Osteoblast (primary cell): ENCODE measurements at places on chromosomes 3 and 15. TPM values are rescaled to one million over a fixed set of nuclear protein-coding genes. Genes with fewer than 3 reads are reported as not detected.

Gene LIPC
- 1.1 and 2.7 TPM in 2 replicates for total RNA-seq

Gene WDR49
- under 0.01 TPM in 1 of 2 replicates, not detected in the other for total RNA-seq

Gene SAMMSON
- total RNA-seq, result not detected in 2 replicates

- no peaks in the 10 kb centered on the region for H3K36me3 ChIP-seq
- no peak overlapping the region for H3K27ac ChIP-seq
- peaks cover 11% of the 10 kb centered on the region for H3K4me1 ChIP-seq
- DNase-seq, result no peak
- no peaks in the 10 kb centered on the region for H3K27me3 ChIP-seq
Measured at GRCh38 chr15:59598461-59598860, 13.1 kb upstream of the GCNT3 start.

Gene TFDP2
- total RNA-seq, result 41.6 and 146 TPM in 2 replicates

DNA sequence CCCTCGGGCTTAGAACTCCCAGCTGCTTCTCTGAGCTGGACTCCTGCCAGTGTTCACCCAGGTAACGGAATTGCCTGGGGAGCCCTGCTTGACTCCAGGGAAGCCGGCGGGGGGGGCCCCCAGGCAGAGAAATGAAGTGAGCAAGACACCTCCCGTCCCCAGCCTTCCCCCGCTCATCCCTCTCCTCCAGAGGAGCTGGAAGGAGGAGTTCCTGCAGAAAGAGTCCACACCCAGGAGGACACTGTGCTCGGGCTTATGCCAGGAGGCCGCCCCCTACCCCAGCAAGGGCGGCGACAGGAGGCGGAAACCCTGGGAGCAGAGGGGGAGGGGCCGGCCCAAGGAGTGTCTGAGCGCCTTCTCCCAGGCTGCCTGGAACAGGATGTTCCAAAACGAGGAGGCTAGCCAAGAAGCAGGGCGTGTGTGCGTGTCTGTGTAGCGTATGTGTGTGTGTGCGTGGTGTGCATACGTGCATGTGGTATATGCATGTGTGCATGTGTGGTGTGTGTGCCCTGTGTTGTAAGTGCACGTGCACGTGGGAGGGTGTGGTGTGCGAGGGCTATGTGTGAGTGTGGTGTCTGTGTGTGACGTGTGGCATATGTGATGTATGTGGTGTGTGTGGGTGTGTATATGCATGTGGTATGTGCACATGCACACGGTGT lies 511.3 kb downstream of the SHQ1 start:
- H3K4me1 ChIP-seq, result peaks cover 12% of the 10 kb centered on the region
- no peak overlapping the region for H3K27ac ChIP-seq
- no peak for DNase-seq
- H3K36me3 ChIP-seq, result no peaks in the 10 kb centered on the region
- peaks cover 12% of the 10 kb centered on the region for H3K27me3 ChIP-seq

GRCh38 chr15:69107025-69107620 lies 53.3 kb upstream of the GLCE start:
- no peak overlapping the region for H3K4me3 ChIP-seq
- peaks cover 69% of the 10 kb centered on the region for H3K27me3 ChIP-seq
- no peak overlapping the region for H3K27ac ChIP-seq
- DNase-seq, result no peak
- no peaks in the 10 kb centered on the region for H3K36me3 ChIP-seq
- H3K4me1 ChIP-seq, result no peaks in the 10 kb centered on the region

GRCh38 chr3:63047068-63047467 lies 171.9 kb upstream of the CADPS start:
- no peak for DNase-seq
- H3K4me1 ChIP-seq, result no peaks in the 10 kb centered on the region
- no peaks in the 10 kb centered on the region for H3K27me3 ChIP-seq
- no peaks in the 10 kb centered on the region for H3K36me3 ChIP-seq
- no peak overlapping the region for H3K27ac ChIP-seq
- no peak overlapping the region for H3K4me3 ChIP-seq

GRCh38 chr3:31948280-31948679 lies 32.8 kb downstream of the OSBPL10 start:
- DNase-seq, result no peak
- peaks cover 5% of the 10 kb centered on the region for H3K4me1 ChIP-seq
- H3K27ac ChIP-seq, result no peak overlapping the region
- no peak overlapping the region for H3K4me3 ChIP-seq

GRCh38 chr3:195068084-195069080 lies 202.6 kb downstream of the XXYLT1 start:
- no peaks in the 10 kb centered on the region for H3K27me3 ChIP-seq
- H3K4me3 ChIP-seq, result no peak overlapping the region
- H3K36me3 ChIP-seq, result no peaks in the 10 kb centered on the region
- no peak overlapping the region for H3K27ac ChIP-seq
- peak; percentile 86 for DNase-seq

DNA sequence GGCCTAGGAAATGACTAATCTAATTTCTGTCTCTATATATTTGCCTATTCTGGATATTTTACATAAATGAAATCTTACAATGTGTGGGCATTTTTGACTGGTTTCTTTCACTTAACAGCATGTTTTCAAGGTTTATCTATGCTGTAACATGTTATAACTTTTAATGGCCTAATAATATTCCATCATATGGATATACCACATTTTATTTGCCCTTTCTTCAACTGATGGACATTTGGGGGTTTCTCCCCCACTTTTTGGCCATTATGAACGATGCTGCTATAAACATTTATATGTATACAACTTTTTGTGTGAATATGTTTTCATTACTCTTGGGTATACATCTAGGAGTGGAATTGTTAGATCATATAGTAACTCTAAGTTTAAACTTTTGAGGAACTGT lies 357.3 kb upstream of the ADAMTS9 start:
- no peaks in the 10 kb centered on the region for H3K36me3 ChIP-seq
- H3K27ac ChIP-seq, result no peak overlapping the region
- H3K4me3 ChIP-seq, result no peak overlapping the region
- H3K27me3 ChIP-seq, result no peaks in the 10 kb centered on the region
- no peaks in the 10 kb centered on the region for H3K4me1 ChIP-seq

GRCh38 chr15:97182581-97182980 lies 777.9 kb upstream of the ARRDC4 start:
- no peaks in the 10 kb centered on the region for H3K36me3 ChIP-seq
- H3K27me3 ChIP-seq, result no peaks in the 10 kb centered on the region
- no peak for DNase-seq
- no peak overlapping the region for H3K4me3 ChIP-seq
- no peak overlapping the region for H3K27ac ChIP-seq
- H3K4me1 ChIP-seq, result no peaks in the 10 kb centered on the region

Gene QARS1
- total RNA-seq, result 360 and 416 TPM in 2 replicates

Gene SLC2A2
- total RNA-seq, result not detected in 2 replicates

DNA sequence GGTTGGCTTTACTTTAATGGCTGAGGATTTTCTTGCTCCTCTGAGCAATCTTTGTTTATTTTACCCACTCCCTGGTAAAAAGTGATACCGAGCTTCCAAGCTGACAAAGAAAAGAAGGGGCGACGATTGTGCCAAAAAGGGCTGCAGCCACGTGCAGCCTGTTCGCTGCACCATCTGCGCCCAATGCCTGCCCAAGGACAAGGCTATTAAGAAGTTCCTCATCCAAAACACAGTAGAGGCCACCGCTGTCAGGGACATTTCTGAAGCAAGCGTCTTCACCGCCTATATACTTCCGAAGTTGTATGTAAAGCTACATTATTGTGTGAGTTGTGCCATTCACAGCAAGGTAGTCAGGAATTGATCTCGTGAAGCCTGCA lies 4.4 kb downstream of the ARHGAP31 start:
- H3K4me1 ChIP-seq, result peaks cover 41% of the 10 kb centered on the region
- no peak for DNase-seq
- peaks cover 34% of the 10 kb centered on the region for H3K36me3 ChIP-seq
- no peak overlapping the region for H3K4me3 ChIP-seq

DNA sequence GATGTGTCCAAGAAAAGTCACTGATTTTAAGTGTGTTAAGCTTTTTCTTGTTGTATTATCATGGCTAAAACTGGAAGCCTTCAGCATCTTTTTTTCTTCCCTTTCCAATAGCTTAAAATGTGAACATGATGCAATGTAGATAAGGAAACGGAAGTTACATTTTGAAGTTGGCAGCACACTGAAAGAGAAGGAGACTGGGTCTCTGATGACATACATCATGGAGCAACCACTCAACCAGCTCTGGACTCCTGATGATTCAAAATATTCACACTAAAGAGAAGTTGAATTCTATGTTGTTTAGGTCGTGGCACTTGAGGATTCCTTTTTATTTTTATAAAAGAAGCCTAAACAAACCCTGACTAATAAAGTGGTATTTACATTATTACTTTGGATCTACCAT lies 488.3 kb upstream of the ALCAM start:
- peaks cover 20% of the 10 kb centered on the region for H3K4me1 ChIP-seq
- H3K36me3 ChIP-seq, result no peaks in the 10 kb centered on the region
- H3K27me3 ChIP-seq, result no peaks in the 10 kb centered on the region
- peak overlapping the region; percentile 39 for H3K27ac ChIP-seq

- H3K27ac ChIP-seq, result no peak overlapping the region
- peaks cover 15% of the 10 kb centered on the region for H3K27me3 ChIP-seq
- peak; percentile 72 for DNase-seq
- no peaks in the 10 kb centered on the region for H3K36me3 ChIP-seq
- peak overlapping the region; percentile 71 for H3K4me3 ChIP-seq
Measured at GRCh38 chr15:69299451-69299886, 757 bp downstream of the PAQR5 start.

Gene CPLX3
- total RNA-seq, result not detected in 2 replicates

Gene CCR8
- not detected in 2 replicates for total RNA-seq

DNA sequence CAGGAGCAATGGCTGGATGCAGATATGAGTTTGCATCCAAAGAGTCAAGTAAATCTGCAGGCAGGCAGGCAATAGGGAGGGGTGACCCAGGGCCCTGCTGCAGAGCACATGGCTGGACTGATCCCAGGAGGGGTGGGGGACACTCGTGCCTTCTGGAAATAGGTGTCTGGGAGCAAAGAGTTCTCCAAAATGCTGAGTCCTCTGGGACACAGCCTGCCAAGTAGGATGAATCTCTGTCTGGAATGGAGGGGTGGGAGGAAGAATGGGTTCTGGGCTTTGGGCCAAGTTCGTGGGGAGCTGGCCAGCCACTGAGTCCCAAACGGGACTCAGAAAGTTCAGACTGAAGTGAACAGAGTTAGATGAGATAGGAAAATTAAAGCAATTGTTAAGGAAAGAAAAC lies 214.5 kb downstream of the MTHFS start:
- H3K4me3 ChIP-seq, result peak overlapping the region; percentile 57
- H3K27ac ChIP-seq, result peak overlapping the region; percentile 83
- H3K36me3 ChIP-seq, result no peaks in the 10 kb centered on the region
- no peaks in the 10 kb centered on the region for H3K27me3 ChIP-seq
- peak; percentile 86 for DNase-seq

DNA sequence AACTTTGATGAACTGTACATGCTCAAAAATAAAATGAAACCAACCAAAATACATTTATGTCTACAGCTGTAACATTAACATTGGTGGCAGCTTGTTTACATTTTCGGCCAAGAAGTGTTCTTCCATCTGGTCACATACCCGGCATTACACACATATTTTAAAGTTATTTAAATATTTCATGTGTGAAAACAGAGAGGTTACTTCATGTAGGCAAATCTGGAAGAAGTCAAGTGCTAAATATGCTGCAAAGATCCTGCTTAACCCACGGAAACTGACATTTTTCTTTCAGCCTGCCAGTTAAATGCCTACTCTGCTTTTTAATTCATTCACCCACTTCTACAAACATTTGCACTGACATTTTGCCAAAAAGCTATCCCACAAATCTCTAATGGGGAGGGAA lies 69.7 kb downstream of the MB21D2 start:
- H3K27ac ChIP-seq, result peak overlapping the region; percentile 47
- H3K4me1 ChIP-seq, result peaks cover 48% of the 10 kb centered on the region
- no peak for DNase-seq
- H3K4me3 ChIP-seq, result no peak overlapping the region
- H3K27me3 ChIP-seq, result no peaks in the 10 kb centered on the region
- no peaks in the 10 kb centered on the region for H3K36me3 ChIP-seq

Gene ADAMTS17
- total RNA-seq, result under 0.01 and 0.29 TPM in 2 replicates

Gene RASA2
- total RNA-seq, result 20.0 and 21.7 TPM in 2 replicates

DNA sequence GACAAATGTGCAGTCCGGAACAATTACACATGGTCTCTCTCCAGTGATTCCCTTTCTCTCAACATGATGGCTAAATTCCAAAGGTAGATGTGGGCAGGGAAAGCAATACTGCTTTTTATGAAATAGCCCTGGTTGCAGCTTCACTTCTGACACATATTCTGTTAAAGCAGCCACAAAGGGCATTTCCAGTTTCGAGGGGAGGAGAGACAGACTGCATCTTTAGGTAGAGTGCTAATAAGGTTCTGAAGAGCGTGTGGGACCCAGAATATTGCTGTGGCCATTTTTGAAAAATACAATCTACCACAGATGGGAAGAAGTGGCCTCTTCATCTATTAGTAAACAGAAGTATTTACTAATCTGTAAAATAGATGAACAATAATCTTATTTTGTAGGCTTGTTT lies 139.3 kb upstream of the PEX5L start:
- no peak overlapping the region for H3K27ac ChIP-seq
- no peaks in the 10 kb centered on the region for H3K36me3 ChIP-seq
- no peak for DNase-seq
- no peak overlapping the region for H3K4me3 ChIP-seq
- H3K27me3 ChIP-seq, result no peaks in the 10 kb centered on the region

GRCh38 chr3:120791913-120792312 lies 49.4 kb downstream of the GTF2E1 start:
- H3K4me3 ChIP-seq, result no peak overlapping the region
- peak; percentile 53 for DNase-seq
- no peaks in the 10 kb centered on the region for H3K27me3 ChIP-seq

Gene TRH
- total RNA-seq, result under 0.01 TPM in 2 replicates
